Activated T-helper 1 cell treated with anti-CD3 and anti-CD28 coated beads, Interleukin-2, amount 50 U/mL, for 16 hours (primary cell): ENCODE measurements at places on chromosomes 2 and 18.

DNA sequence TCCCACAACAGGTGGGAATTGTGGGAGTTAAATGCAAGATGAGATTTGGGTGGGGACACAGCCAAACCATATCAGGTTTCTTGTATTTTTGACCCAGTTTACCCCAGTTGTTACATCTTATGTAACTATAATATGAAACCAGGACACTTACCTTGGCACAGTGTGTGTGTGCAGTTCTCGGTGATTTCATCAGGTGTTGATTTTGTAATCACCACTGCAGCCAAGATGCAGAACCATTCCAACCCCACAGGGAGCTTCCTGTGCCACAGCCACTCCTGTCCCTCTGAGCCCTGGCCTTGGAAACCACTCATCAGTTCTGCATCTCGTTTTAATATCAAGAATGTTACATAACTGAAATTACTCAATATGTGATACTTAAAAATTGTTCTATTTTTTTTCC lies 31.8 kb downstream of the ATP9B start:
- no peak for DNase-seq

DNA sequence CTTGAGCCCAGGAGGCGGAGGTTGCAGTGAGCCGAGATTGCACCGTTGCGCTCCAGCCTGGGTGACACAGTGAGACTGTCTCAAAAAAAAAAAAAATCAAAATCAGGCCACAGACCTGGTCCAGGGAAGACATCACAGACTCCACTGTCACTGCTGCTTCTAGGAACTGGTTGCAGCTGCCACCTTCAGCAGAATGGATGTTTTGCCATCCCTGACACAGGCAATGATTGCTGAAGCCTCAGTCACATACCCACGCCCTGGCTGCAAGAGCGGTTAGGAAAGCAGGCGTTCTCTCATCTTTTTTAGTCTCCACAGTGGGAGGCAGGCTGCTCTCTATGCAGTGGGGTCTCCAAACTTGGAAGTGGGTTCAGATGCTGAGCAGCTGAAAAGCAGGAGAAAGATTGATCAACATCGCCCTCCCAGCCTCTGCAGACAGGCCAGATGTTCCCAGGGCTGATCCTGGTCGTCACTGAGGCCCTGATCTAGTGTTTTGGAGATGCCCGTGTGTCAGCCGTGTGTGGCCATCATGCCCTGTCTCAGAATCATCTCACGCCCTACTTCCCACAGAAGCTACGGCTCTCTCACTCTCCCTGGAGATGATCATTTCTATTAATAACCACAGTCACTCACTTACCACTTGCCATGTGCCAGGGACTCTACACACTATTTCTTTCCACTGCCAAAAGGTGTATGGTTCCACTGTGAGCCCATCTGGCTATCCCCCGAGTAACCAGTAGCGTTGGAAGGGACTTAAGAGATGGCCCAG lies 91.8 kb downstream of the PLB1 start:
- DNase-seq = no peak

DNA sequence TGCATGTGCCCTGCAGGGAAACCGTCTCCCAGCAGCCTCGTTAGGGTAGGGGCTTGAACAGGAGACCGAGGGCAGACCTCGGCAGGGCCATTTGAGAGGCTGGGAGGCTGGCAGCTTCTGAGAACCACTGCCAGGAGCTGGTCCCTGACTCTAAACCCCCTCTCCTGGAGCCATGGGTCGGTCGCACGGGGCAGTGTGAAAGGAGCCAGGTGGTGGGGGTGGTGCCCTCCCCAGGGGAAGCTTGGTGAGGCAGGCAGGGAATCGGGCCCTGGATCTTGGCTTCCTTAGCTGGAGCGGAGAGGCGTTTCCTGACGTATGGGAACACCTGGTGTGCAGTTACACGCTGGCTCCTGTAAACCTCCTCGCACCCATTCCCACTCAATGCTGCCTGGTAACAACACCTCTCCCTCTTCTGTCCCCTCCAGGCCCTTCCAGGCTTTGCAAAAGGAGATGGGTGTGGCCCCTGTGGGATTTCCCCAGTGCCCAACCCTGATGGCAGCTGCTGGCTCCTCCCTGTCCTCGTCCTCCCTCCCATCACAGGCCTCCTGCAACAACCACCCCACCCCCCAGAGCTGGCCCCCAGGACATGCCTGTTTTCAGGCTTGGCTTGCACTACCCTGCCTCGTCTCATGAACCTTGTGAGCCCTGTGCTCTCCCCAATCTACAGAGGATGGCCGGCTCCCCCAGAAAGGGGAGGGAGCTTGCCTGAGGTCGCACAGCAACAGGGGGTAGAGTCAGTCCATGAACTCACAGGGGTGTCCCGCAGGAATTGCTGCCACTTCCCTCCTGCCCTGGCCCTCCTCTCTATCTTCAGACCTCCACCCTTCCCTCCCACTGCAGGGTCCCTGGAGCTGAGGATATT lies 24.4 kb downstream of the ADRA2B start:
- no peak for DNase-seq

DNA sequence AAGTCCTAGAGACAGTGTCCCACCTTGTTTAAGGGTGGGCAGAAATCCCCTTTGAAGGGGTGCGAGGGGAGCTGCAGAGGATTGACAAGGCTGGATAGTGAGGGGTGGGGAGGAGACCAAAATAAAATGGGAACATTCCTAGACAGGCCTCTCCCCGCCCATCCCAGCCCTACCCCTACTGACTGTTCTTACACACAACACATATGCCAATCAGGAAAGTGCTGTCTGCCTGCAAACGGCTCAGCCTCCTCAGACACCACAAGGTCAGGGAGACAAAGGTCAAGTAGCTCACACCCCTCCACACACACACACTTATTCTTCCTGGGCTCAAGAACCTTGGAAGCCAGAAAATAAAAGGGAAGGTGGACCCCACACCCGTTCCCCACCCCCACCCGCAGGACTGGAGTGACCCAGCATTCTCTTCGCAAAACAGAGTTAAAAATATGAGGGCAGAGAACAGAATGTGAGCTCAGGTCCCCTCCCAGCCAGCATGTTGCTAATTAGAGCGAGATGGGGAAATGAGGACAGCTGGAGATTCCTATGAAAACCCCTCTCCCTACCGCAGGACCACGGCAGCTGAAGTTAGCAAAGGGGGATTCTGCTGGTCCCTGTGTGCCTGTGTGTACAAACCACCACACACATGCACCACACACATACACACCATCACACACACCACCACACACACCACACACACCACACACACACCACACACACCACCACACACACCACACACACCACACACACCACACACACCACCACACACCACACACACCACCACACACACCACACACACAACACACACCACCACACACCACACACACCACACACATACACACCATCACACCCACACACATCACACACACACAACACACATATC lies 197.8 kb downstream of the TNS1 start:
- no peak for DNase-seq

- no peak for DNase-seq
Observed at GRCh38 chr18:65955747-65956146, 204.9 kb downstream of the CDH7 start.

- no peak for DNase-seq
Observed at GRCh38 chr2:131027566-131028528, 65.4 kb downstream of the FAM168B start.

- DNase-seq = no peak
Observed at GRCh38 chr18:50982086-50982801, 14.4 kb downstream of the ELAC1 start.

DNA sequence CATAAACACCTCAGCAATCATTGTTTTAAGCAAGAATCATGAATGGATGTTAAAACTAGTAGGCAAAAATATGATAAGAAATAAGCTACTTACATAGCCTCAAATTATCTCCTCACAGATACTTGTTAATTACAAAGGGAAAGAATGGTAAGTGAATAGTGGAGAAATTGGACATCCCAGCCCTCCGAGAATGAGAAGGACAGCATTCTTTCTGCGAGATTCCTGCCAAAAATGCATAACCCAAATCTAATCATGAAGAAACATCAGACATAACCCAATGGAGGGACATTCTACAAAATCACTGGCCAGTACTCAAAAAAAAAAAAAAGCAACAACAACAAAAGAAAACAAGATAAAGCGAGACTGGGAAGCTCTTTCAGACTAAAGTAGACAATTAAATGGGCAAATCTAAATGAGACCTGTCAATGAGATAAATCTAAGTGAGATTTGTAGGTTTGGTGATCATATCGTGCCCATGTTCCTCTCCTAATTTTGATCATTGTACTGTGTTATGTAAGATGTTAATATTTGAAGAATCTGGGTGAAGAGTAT lies 57.9 kb upstream of the GLI2 start:
- DNase-seq = no peak
